ENCODE measurements at places on chromosomes 4 and X.

DNA sequence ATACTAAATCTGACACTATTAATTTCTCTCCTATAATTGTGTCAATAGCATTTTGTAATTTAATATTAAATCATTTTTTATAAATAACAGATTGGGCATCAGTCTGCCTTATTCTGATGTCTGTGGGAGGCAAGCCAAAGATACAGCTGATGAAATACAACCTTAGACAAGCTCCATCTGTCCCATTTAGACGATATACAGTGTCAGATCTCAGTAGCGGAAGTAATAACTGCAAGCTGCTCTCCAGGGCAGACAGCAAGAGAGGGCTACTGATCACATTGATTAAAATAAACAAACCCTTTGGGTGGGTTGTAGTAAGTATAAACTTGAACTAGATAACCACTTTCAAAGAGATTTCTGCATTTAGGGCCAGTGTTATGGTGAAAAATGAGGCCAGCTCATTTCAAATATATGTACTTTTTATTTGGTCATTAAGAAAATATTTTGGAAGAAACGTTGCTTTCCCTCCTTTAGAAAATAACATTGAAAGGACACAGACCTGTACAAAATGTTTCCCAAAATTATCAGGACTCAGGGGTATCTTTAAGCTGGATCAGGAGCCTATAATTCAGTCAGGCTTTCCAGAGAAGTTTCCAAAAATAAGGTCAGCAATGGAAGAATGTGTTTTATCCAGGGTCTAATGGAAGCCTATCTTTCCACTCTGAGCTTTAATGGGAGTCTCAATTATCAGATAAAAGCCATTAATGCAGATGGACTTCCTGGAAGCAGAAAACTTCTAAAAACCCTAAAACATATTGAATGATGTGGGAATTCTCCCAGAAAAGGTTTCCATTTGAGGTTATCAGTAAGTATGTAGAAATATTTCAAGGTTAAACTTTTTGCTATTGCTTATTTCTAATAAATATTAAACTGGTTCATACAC, 1028.8 kb upstream of the IGFBP7 start:
- no peak for DNase-seq

- no peak for DNase-seq
Measured at GRCh38 chr4:29002151-29002550, 1718.0 kb upstream of the PCDH7 start.

- DNase-seq: no peak
Measured at GRCh38 chr4:84151574-84151973, 347.5 kb downstream of the NKX6-1 start.

DNA sequence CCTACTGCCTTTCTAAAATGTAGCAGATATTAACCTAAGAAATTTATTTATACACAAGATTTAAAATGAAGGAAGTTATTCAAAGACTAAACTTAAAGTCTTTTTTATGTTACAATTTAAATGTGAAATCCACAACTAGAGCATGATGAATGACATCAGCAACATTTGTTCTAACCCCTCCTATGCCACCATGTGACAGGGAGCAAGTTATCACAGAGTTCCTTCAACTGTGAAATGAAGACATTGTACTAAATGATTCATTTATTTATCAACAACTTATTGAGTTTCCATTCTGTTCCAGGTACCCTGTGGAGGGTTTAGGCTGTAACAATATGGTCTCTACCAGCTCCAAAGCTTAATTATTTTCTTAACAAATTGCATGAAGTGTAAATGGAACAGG, 76.9 kb downstream of the SLC39A8 start:
- no peak for DNase-seq

DNA sequence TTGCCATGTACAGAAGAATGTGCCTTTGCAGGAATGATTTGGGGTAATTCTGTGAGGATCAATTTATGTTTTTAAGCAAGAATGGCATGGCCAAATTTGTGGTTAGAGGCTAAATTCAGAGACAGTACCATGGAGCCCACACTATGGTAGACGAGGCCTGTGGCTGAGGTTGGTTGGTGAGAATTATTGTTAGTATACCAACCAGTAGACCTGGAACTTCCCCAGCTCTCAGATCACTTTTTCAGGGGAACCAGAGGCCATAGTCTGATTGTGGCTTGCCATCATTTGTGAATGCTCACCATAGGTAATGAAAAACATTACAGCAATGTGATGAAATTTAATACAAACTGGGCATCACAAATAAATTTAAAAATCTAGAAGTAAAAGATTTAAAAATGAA, 56.3 kb downstream of the SHISA3 start:
- DNase-seq: no peak

- DNase-seq: no peak
Measured at GRCh38 chr4:87851332-87851731, 18.6 kb downstream of the MEPE start.

DNA sequence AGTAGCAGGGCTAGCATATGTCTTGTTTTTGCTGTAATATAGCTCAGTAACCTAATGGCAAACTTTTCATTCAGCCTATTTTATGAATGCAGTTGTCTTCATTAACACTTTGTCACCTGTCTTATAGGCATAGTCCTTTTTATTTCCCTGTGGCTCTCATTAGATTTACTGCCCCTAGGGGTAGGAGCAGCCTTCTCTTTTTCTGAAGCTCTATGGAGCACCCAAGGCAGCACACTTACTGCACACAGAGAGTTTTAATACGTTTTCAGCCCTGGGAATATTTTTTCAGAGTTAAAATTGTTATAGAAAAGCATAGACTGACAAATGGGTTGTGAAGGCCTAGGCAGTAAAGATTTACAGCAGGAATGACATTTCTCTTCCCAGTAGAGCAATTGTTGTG, 406.8 kb downstream of the TMA16 start:
- no peak for DNase-seq

DNA sequence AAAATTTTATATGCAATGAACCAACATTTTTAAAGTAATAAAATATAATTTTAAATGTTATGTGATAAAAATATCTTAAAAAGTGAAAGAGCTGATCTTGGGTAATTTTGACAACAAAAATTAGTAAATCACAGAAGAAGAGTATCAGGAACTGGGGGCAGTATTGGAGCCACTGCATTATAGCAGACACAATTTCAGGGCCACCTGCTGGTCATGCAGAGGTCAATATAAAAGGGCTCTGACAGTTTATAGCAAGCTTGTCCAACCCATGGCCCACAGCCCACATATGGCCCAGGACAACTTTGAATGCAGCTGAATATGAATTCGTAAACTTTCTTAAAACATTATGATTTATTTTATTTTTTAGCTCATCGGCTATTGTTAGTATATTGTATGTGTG, 13.0 kb upstream of the LEF1 start:
- DNase-seq: peak; percentile 59

DNA sequence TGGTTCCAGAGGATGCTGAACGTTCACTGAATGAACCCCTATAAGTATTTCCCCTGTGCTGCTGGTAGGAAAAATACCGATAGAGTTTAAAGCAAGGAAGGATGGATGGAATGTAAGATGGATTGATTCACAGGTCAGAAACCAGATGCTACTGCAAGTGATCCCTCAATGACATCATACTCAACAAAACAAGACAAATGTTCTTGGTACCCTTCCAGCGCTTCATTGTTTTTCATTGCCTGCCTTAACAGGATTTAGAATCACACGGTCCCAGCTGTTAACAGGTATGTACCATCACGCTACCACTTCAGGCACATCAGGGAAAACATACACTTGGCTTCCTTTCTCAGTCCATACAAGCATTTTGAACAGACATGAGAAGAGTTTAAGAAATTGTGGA, 118.1 kb upstream of the TLR3 start:
- no peak for DNase-seq

GRCh38 chrX:12463873-12464272, 325.6 kb downstream of the FRMPD4 start:
- no peak for DNase-seq

DNA sequence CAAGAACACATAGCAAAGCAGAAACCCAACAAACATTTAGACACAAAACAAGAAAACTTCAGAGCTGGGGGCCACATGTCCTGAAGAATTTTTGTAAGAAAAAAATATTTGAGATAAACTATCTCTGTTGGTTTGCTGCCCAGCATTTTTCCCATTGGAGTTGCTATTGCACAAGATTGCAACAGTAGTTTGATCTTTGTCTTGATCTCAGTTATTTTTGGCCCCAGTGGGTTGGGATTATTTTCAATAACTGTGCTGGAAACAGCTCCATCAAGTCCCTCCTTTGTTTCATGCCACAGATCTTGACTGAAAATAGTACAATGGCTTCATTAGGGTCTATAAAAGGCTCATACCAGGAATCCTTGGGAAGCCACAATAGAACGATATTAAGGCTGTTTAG, 103.8 kb upstream of the RAI2 start:
- no peak for DNase-seq

DNA sequence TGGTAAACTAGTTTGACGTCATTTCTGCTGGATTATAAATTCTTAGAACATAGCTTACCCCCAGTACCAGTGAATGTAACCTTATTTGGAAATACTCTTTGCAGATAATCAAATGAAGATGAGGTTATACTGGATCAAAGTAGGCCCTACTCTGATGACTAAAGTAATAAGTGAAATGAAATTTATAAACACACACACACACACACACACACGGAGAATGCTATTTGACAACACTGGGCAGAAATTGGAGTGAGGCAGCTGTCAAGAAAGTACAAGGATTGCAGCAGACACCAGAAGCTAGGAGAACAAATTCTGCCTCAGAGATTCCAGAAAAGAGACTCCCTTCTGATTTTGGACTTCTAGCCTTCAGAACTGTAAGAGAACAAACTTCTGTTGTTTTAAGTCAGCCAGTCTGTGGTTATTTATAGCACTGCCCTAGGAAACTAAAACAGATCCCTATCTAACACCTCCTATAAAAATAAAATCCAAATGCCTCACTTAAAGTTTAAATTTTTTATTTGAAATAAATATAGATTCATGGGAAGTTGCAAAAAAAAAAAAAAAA, 448.6 kb downstream of the PCDH18 start:
- DNase-seq: no peak

GRCh38 chr4:147831551-147832171, 99.8 kb downstream of the ARHGAP10 start:
- no peak for DNase-seq

DNA sequence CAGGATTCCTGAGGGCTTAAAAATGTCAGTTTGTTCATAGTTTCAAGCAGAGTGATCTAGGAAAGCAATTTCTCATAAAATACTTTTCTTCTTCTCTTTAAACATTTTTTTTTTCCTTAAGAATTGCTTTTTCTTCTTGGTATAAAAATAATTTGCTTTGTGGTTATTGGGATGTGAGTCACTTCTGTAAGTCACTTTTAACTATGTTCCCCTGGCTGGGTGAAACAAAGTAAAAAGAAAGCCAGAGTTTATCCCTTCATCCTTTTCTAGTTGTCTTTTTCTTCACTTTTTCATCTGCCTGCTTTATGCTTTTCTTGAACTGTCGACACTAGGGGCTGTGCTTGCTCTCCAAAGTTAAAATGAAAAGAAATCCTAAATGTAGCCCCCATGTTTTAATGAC, 33.5 kb downstream of the ARSJ start:
- DNase-seq: no peak

GRCh38 chr4:189185810-189186432, 754.8 kb upstream of the FRG1 start:
- DNase-seq: no peak

GRCh38 chr4:4284827-4285618, 4.9 kb downstream of the LYAR start:
- no peak for DNase-seq

DNA sequence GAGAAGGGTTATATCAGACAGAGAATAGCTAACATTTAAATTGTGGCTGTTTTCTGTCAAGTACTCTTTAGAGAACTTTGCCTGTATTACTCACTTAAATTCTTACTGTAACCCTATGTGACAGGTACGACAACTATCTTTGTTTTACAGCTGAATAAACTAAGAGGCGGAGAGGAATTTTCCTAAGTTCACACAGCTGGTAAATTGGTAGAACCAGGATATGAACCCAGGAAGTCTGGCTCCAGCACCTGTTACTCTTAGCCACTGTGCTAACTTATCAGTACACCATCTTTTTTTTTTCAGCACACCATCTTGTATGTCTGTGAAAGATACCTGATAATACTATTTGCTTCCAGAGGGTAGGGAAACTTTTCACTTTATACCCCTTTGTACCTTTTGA, 2.0 kb upstream of the SYP start:
- DNase-seq: no peak

GRCh38 chrX:14420841-14421240, 108.5 kb upstream of the GLRA2 start:
- DNase-seq: no peak
